ENCODE measurements at places on chromosomes 12 and 14.

DNA sequence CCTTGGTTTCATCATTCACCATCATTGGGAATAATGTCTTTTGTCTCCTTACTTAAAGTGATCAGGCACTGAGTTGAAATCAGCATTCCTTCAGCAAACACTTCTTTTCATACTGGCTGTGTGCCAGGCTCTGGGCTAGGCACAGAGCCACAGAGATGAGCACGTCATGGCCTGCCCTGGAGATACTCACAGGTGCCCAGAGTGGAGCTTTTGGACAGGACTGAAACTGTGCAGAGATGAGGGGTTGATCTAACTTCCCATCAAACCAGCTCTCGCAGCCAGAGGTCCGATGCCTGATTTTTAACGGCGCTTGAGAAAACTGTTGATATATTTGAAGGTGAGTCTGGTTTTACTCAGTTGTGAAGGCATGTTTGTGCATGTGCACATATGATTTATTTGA, 43.1 kb downstream of the CACNA1C start:
- no peak for DNase-seq

DNA sequence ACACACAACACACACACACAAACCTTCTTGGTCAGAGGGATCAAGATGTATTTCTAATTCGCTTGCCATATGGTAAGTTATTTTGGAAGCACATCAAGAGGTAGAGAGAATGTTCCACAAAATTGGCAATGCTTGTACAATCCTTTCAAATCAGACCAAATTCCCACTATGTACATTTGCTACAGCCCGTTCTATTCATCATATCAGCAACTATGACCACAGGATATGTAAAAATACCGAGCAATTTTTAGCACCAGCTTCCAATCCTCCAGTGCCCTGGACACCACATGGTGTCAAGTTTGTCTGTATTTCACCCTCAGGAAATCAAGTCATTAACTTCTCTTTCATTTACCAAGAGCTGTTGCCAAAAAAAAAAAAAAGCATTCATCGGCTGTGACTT, 21.2 kb downstream of the TBX5 start:
- no peak for DNase-seq

- DNase-seq: no peak
These were observed 135.7 kb downstream of the SRGAP1 start for GRCh38 chr12:63980211-63980610.

DNA sequence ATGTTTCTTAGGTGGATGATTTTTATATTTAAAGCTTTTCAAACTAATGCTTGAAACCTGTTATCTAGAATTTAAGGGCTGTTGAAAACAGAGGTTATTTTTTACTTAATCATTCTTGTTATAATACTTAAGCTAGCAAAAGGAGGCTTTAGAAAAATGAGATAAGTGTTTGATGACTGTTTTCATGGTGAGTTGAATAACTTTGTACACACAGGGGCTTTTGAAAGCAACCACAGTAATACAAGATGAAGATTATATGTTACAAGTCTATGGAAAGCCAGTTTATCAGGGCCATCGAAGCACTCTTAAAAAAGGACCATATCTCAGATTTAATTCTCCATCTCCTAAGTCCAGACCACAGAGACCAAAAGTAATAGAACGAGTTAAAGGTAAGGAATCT, 33.3 kb downstream of the KIAA0586 start:
- DNase-seq: no peak

- no peak for DNase-seq
These were observed 16.0 kb downstream of the LRRK2 start for GRCh38 chr12:40240779-40241178.

DNA sequence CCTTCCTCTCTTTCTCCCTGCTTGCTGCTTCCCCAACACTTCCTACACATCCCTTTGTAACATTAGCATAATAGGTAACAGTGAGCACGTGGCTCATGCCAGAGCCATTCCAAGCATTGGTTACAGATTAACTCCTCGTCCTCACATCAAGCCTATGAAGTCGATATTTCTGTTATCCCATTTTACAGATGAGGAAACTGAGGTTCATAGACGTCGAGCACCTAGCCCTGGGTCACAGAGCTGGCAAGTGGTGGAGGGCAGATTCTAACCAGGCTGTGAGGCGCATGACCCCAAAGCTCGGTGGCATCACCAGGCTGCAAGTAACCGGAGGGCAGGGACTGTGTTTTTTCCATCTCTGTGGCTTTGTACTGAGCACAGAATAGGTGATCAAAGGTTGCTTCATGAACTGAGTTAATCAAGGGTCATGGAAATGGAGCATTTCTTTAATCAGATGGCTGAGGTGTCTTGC, 5.7 kb upstream of the SERPINA1 start:
- no peak for DNase-seq

DNA sequence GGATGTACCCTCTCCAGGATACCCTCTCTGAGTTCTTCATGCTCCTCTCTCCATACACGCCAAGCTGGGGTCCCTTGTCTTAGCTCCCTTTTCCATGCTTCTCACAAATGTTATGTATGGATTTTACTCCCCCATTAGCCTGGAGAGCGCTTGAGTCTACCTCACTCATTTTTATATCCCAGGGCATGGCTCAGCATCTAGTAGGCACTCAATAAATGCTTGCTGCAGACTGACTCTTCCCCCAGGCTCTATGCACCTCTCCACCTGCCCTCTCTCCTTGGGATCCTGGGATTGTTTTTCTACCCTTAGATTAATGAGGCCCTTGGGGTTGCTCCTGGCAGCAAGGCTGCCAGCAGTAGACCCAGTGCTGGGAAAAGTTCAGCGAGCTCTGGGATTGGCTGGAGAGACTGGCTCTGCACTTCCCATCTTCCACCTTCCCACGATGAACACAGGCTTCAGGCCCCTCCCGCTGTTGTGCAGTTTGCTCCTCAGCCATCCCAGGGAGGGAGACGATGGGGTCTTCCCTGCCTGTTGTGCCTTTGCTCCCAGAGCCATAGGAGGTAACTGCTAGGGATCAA, 2.2 kb downstream of the NRIP2 start:
- no peak for DNase-seq

DNA sequence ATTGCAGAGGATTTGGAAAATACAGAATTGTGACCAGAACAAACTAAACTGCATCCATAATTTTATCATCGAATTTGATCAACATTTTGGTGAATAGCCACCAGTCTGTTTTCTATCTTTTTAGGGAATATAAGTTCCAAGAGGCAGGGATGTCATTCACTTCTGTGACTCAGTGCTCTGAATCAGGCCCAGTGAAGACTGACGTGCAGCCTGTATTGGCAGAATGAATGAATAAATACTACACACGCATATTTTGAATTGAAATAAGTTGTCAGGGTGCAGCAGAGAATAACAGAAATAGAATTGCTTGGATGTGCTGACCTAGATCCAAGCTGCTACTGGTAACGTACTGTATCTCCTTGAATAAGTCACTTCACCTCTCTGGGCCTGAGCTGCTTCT, 1.3 kb upstream of the EMP1 start:
- DNase-seq: no peak

DNA sequence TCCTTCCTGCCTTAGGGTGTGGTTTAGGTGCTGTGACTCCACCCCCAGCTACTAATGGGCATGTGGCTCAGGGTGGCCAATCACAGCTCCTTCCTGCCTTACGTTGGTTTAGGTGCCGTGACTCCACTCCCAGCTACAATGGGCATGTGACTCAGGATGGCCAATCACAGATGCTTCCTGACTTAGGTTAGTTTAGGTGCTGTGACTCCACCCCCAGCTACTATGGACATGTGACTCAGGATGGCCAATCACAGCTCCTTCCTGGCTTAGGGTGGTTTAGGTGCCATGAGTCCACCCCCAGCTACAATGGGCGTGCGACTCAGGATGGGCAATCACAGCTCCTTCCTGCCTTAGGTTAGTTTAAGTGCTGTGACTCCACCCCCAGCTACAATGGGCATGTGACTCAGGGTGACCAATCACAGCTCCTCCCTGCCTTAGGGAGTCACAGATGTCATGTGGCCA, 163.9 kb downstream of the TBX5 start:
- DNase-seq: no peak

- DNase-seq: no peak
These were observed 24.3 kb downstream of the SPPL3 start for GRCh38 chr12:120879718-120880300.

- no peak for DNase-seq
These were observed 83.5 kb downstream of the TTC7B start for GRCh38 chr14:90732718-90733117.

- DNase-seq: no peak
These were observed 60.3 kb downstream of the RIN3 start for GRCh38 chr14:92573761-92574498.

DNA sequence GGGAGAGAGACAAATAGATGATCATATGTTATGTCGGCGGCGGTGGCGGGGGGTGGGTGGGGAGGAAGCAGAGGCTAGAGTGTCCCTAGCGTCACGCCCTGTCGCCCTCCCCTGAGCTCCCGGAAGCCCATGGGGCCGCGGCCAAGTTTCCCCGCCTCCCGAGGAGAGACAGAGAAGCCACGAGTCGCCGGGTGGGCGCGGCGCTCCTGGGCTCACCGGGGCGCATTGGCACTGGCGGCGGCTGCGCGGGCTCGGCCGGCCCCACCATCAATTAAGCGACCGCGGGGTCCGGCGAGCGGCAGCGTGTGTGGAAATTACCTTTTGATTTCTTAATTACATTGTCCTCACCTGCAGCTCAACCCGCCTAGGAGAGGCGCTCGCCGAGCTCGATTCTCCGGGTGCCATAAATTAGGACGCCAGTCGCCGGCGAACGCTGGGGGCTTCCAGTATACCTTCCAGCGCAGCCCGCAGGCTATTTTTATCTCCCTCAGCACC, 119.9 kb upstream of the LHX5 start:
- DNase-seq: no peak

DNA sequence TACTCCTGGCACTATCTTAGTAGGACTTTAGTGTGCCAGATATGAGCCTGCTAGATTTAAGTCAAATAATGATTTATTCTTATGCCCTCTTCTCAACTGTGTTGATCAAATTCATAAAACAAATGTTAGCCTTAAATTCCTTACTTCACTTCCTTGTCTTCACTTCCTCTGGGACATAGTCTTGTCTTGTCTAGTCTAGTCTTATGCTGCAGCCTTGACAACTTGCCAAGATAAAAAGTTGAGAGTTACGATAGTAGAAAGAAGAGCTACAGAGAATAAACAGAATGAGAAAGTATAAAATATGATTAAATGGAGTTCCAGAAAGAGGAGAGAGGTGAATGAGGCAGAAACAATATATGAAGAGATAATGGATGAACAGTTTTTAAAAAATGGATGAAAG, 378.1 kb downstream of the DAD1 start:
- DNase-seq: no peak

GRCh38 chr12:120466560-120467315, 2.8 kb downstream of the SRSF9 start:
- DNase-seq: no peak

DNA sequence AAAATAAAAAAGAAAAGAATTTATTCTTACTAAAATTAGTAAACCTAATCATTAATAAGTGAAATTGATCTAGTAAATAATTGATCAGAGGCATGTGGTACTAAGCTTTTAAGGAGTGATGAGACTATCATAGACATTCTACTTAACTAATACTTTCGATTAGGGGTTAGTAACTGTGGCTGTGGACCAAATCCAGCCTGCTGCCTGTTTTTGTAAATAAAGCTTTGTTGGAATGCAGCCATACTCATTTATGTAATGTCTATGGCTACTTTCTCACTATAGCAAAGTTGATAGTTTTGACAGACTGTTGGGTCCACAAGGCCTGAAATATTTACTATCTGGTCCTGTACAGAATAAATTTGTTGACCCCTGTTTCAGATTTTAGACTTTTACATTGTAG, 63.2 kb downstream of the PLEKHA5 start:
- no peak for DNase-seq

DNA sequence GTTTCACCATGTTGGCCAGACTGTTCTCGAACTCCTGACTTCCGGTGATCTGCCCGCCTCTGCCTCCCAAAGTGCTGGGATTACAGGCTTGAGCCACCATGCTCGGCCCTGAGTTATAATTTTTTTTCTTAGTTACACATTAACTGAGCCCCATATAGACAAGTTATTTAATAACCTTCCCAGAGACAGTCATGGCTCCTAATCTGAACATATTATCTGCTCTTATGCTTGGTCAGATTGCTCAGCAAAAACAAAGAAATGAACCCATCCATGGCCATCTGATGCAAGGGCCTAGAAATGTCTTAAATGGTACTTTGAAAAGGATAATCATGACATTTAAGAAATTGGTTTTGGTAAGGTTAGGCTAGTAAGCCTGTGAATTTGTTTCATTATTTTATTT, 13.0 kb downstream of the SAMD15 start:
- no peak for DNase-seq

DNA sequence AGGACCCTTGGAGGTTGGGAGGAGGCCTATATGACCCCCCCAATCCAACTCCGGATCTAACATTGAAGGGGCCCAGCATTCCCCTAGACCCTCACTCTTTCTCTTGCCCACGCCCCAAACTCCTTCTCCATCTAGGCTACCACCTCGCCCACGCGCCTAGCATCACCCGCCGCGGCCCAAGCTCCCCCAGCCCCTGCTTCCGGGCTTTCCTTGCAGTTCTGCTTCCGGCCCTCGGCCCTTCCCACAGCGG, 445 bp downstream of the CERS5 start:
- DNase-seq: no peak

DNA sequence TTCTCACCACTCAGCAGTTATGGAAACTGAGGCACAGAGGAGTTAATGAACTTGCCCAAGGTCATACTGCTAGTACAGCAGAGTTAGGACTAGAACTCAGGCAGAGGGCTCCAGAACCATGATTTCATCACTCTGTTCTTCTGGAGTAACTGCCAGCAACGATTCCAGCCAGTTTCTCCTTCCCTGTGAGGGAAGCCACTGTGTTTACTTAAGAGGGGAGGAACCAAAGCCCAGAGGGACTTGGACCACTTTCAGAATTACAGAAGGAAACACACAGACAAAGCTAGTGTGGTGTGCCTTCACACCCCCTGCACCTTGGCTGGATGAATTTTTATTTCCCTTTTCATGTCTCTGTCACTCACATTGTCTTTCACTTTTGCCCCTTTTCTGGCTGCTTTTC, 398.2 kb downstream of the DPF3 start:
- DNase-seq: no peak

- DNase-seq: no peak
These were observed 24.9 kb downstream of the NUDT4 start for GRCh38 chr12:93402333-93403311.

DNA sequence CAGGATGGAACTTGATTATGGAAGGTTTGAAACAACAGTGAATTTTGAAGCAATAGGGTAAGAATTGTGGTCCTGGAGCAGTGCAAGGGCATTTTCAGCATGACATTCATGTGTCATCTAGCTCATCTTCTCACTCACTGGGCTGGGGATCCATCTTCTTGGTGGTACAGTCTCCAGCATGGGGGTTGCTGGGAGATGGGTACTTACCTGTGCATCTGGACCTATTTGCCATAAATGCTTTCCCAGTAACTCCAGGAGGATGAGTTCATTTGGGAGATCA, 7.2 kb downstream of the HSP90AA1 start:
- DNase-seq: no peak
